ENCODE measurements at places on chromosomes 2 and 18.

DNA sequence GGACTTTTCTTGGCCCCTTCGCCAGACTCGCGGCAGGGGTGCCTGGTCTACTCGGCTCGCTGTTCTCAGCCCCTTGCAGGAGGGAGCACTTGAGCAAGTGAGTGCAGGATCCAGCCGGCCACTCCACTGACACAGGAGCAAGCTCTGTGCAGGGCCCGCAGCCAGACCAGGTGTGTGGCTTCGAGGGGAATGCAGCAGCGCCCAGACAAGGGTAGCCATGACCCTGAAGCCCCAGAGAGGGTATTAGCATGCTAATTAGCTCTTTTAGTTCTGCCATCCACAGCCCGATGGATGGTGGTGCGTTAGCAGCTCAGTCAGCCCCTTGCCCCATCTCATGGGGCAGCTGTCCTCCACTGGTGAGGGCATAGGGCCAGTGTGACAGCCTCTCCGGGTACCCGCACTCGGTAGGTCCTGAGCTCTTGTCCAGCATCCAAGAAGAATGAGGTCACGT is 103.2 kb upstream of the HS6ST1 start:
- no peak for DNase-seq

- DNase-seq, result no peak
Observed at GRCh38 chr2:3285901-3286645, 91.5 kb downstream of the EIPR1 start.

GRCh38 chr2:42228101-42228500 is 58.9 kb downstream of the EML4 start:
- DNase-seq, result no peak

DNA sequence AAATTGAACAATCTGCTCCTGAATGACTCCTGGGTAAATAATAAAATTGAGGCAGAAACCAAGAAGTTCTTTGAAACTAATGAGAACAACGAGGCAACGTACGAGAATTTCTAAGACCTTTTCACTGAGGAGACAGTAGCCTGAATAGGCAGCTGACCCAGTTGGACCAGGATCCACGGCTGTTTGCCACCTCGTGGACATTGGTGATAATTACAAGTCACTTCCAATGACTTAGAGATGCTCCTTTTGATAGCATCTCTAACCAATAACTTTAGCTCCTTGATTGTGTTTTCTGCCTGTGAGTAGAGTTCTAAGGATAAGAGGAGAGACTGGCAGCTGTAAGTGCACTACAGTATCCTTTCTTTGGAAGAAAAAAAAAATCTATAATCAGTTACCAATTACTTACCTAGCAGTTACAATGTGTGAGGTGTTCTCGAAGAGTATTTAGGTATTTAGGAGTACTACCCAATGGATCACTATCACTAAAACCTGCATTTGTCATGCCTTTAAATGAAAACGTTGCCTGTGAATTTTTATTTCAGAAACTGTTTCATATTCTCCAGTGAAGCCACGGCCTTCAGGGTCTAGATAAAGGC is 31.3 kb upstream of the CNTNAP5 start:
- no peak for DNase-seq

- no peak for DNase-seq
Observed at GRCh38 chr2:17589406-17590035, 49.0 kb downstream of the VSNL1 start.

- DNase-seq, result no peak
Observed at GRCh38 chr2:161983331-161983651, 90.7 kb downstream of the DPP4 start.

DNA sequence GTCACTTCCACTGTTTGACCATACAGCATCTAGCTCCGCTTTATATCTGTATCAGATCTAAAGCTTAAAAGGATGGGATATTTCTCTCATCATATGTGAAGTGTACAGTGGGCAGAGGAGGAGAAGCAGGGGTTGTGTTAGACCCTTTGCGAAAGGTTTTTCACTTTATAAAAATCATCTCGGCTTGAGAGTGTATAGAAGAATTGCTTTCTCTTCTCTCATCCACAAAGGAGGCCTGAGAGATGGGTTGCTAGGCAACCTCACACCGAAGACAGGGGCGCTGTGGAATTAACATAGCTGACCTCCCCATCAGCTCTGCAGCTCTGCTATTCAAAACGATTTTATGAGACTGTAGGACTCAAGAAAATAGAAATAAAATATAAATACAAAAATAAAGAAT is 70.2 kb upstream of the GALNT3 start:
- DNase-seq, result no peak

DNA sequence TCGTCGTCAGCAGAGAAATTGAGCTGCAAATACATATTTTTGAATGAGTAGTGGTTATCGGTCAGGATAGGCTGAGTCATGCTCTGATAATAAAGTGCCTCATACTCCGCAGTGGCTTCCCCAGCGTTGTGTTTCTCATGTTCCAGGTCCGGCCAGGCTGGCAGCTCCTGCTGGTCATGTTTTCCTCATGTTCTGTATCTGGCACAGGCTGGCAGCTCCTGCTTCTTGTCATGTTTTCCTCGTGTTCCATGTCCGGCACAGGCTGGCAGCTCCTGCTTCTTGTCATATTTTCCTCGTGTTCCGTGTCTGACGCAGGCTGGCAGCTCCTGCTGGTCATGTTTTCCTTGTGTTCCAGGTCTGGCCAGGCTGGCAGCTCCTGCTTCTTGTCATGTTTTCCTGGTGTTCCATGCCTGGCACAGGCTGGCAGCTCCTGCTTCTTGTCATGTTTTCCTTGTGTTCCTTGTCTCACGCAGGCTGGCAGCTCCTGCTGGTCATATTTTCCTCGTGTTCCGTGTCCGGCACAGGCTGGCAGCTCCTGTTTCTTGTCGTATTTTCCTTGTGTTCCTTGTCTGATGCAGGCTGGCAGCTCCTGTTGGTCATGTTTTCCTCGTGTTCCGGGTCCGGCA is 148.9 kb downstream of the ATP9B start:
- no peak for DNase-seq

- no peak for DNase-seq
Observed at GRCh38 chr2:105812180-105813044, 67.7 kb downstream of the NCK2 start.

- no peak for DNase-seq
Observed at GRCh38 chr2:164371916-164372315, 249.4 kb downstream of the GRB14 start.

DNA sequence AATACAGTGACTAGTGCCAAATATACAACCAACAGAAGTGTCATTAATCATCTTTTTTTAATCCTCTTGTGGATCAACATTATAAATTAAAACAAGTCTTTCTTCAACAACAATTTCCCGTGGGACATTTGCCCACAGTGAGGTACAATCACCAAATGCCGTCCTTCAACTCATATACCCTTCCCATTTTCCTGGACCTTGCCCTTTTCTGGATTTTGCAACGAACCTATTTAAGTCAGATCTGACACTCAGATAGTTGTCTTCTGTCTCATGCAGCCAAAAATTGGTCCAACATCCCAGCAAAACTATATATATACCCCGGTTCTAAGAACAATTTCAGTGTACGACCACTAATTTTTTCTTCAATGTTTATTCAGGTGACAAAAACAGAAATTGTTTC is 324.0 kb downstream of the DSEL start:
- no peak for DNase-seq

GRCh38 chr2:19158896-19159295 is 199.5 kb downstream of the OSR1 start:
- DNase-seq, result no peak

DNA sequence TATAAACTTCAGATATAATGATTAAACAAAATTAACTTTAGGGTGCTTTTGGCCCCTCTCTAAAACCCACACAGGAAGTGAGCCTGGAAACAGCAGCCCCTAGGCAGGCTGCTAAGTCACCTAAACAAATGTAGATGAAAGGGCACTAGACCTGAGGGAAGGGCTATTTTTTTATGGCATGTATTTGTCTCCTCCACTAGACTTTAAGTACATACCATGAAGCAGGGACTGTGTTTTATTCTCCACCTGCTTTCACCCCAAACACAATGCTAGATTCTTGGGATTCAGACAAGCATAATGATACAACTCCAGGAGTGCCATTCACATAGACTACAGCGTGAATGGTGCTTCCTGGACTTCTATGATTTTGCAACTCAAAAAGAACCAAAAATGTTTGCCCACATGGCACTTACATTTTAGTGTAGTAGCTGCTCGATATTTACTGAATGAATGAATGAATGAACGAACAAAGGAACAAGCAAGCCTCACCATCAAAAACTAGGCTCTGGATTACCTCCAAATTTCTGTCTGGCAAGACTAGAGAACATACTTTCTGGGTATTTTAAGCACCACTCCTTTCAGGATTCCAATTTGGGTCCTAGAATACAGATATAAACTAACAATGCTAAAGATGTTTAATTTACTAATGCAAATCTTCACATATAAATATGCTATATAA is 10.1 kb downstream of the ATAD2B start:
- DNase-seq, result no peak

GRCh38 chr2:73457982-73458381 is 72.3 kb downstream of the ALMS1 start:
- DNase-seq, result no peak

- DNase-seq, result no peak
Observed at GRCh38 chr2:64220894-64221617, 76.8 kb upstream of the PELI1 start.
